ENCODE measurements at places on chromosomes 16 and 17.

DNA sequence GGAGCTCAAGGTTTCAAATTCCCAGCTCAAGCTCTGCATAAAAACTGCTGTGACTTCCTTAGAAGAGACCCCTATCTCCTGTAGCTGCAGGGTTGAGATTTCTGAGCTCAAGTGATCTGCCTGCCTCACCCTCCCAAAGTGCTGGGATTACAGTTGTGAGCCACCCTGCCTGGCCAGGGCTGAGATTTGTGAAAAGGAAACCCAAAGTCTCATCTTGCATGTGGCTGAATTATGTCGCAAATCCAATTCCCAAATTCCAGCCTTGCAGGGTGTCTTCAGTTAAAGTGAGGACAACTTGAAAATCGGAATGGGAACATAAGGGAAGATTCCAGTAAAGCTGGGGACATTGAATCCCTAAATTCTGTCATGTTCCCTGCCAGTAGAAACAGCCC lies 14.2 kb upstream of the CETP start:
- DNase-seq = no peak

- DNase-seq = no peak
Measured at GRCh38 chr16:27304102-27304501, 9.7 kb upstream of the IL4R start.

DNA sequence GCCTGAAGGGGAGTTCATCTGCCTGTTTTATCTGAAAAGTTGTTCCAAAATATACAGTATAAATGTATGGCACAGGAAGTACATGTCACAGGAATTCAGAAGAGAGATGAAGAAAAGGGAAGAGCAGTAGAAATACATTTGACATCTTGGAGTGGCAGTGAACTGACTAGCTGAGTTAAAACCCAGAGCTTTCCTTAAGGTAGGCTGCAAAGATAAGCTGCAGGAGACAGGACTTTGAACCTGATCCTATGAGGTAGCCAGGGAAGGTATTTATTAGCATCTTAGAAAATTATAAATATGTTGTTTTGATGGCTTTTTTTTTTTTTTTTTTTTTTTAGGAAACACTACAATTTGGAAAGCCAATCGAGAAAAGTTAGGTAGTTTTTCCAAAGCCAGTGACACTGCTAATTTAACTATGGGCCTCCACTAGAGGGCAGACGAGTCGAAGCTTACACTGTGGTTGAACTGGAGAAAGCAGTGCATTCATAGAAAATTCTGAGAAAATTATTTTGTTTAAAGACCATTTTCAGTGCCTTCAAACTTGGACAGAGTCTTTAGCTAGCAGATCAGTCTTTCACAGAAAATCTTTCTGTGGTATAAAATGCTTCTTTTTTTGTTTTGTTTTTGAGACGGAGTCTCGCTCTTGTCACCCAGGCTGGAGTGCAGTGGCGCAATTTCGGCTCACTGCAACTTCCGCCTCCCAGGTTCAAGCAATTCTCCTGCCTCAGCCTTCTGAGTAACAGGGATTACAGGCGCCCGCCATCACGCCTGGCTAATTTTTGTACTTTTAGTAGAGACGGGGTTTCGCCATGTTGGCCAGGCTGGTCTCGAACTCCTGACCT lies 122.3 kb downstream of the SSH2 start:
- DNase-seq = no peak

GRCh38 chr17:10018461-10018891 lies 113.4 kb upstream of the RCVRN start:
- DNase-seq = no peak
